Astrocyte (in vitro differentiated cells and primary cell): ENCODE measurements at places on chromosomes 3 and 15.

DNA sequence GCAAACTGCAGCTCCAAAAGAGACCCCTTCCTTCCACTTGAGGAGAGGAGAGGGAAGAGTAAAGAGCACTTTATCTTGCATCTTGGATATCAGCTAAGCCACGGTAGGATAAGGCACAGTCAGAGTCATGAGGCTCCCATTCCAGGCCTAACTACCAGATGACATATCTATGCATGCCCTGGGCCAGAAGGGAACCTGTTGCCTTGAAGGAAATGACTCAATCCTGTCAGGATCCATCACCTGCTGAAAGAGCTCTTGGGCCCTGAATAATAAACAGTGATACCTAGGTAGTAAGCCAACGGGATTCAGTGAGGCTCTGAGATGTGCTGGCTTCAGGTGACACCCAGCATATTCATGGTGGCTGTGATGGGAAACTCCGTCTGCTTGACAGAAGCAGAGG lies 118.5 kb upstream of the EPHA3 start:
- no peak for DNase-seq

GRCh38 chr3:86563400-86563970 lies 427.5 kb downstream of the VGLL3 start:
- peak; percentile 37 for DNase-seq

- peak; percentile 35 for DNase-seq
These were observed 6.8 kb upstream of the ADPGK start for GRCh38 chr15:72790302-72790910.

DNA sequence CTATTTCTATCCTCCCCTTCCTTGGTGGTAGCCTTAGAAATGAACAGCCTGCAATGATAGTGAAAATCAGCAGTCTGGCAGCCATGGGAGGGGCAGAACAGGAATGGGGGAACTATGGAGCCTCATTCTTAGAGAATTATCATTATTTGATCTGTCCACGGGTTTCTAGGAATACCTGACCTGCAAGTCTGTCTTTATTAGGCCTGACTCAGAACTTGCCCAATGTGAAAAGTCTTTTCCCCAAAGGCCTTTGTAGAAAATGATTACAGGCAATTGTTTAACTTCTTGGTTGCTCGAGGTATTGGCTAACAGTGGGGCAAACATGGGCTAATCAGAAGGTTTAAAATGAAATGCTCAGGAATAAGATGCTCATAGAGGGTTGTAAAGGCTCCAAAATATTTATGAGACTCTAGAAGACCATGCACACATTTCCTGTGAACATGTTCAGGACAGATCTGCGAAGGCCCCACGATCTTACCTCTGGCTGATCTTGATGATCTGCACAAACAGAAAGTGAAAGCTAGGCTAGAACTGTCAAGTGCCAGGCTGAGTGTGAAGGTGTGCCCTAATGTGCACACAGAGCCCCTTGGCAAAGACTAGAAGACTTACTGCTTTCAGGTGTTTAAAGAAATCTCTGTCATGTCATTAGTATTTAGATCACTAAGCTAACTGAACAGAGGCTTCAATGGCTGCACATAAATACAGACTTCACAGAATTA lies 39.6 kb upstream of the LAMP3 start:
- no peak for DNase-seq

DNA sequence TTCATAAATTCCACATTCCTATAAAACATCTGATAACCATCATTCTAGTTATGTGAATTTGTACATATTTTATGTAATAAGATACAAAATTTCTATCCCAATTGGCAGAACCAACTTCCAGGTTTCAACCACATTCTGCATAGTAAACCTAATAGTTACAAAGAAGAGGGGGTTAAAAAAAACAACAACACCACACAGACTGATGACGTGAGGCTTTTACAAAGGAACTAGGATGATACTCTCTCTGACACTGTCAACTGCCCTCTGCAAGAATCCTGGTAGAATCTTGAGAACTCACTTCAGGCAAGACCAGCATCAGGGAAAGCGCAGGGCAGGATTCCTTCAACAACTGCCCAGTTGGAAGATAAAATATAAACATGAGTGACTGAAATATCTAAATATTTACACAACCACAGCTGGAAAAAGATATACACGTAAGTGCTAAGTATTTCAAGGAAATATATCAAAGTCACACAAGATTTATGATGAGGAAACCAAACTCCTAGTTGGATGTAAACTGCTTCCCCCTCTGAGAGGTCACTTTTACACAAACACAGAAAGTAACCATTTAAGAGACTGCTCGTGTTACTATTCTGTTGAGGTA lies 816.4 kb downstream of the ROBO1 start:
- peak; percentile 26 for DNase-seq

- no peak for DNase-seq
These were observed 55.0 kb downstream of the GLB1 start for GRCh38 chr3:33041909-33042308.

DNA sequence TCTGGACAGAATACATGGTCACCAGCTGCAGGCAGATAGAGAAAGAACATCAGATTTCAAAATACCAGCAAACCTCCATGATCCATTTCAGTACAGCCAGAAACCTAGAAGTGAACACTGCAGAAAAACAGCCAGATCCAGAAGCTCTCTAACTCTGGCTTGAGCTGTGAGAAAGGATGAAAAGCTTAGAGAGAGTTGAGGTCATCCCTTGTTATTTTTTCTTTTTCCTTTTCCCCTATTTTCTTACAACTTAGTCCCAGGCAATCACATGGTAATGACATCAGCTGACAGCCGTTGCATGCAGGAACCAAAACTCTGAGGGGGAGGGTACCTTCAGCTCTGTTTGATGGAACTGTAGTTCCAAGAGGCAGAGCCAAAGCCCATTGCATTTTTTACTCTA lies 113.2 kb downstream of the TCF12 start:
- DNase-seq = peak; percentile 49

DNA sequence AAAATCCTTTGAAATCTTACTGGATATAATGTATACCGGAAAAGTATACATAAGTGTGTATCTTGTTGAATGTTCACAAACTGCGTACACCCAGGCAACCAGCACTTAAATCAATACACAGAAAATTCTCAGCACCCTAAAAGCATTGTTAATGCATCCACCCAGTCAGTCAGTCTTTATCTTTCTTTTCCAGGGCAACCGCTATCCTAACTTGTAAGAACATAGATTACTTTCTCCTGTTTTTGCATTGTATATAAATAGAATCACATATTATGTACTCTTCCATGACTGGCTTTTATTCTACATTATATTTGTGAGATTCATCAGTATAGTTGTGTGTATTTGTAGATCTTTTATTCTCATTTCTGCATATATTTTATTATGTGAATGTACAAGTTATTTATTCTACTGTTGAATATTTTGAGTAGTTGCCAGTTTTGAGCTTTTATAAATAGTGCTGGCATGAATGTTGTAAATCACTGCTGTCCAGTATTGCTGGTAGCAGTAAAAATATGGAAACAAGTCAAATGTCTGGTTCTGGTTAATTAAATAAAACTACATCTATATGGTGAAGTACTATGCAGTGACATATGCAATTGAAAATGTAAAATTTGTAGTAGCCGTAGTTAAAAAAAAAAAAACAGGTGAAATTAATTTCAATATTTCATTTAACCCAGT lies 62.1 kb downstream of the PDCD6IP start:
- DNase-seq = no peak

DNA sequence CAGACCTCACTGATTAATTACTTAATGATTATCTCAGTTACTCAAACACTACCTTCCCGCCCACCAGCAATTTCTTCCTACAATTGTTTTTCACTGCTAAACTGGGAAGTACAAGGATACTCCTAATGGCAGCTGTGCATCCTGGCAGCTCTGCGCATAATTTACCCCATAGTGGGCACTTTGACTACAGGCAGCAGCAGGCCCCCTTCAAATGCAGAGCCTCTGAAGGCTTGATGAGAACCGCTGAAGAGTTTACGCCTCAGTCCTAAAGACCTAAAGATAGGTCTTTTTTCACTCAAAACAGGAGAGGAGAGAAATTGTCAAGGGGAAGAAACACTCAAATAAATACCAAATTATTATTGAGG lies 10.7 kb downstream of the CCDC32 start:
- no peak for DNase-seq

DNA sequence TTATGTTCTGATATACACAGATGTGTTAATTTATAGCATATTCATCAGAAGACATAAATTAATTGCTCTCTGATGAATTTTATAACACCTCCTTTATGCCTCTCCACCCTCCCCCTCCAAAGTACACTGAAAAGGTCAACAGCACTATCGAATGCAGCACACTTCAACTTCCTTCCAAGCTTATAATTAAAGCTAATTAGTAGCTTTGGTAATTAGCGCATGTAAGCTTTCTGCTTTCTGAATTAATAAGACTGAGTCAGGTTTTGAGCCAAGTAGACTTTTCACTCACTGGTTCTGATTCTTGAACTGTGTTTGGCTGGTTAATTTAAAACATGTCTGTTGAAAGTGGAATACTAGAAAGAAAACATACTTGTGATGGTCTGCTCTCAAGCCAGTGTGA lies 760.8 kb upstream of the CFAP20DC start:
- no peak for DNase-seq

DNA sequence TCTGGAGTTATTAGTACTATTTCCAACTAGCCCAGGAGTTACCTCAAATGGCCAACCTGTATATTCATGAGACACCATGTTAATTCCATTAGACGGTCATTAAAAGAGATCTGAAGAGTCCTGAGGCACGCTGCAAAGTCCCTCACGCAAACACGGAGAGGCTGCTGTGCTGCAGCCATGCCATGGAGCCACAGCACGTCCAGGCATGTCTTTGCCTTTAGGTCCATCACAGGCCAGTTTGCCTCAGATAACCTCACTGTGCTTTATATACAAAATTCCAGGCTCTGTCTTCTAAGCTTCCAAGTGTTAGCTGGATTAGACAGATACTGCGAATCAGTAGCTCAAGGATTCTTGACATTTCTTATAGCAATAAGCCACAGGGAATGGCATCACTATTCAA lies 9.8 kb upstream of the PLAAT1 start:
- DNase-seq = no peak

DNA sequence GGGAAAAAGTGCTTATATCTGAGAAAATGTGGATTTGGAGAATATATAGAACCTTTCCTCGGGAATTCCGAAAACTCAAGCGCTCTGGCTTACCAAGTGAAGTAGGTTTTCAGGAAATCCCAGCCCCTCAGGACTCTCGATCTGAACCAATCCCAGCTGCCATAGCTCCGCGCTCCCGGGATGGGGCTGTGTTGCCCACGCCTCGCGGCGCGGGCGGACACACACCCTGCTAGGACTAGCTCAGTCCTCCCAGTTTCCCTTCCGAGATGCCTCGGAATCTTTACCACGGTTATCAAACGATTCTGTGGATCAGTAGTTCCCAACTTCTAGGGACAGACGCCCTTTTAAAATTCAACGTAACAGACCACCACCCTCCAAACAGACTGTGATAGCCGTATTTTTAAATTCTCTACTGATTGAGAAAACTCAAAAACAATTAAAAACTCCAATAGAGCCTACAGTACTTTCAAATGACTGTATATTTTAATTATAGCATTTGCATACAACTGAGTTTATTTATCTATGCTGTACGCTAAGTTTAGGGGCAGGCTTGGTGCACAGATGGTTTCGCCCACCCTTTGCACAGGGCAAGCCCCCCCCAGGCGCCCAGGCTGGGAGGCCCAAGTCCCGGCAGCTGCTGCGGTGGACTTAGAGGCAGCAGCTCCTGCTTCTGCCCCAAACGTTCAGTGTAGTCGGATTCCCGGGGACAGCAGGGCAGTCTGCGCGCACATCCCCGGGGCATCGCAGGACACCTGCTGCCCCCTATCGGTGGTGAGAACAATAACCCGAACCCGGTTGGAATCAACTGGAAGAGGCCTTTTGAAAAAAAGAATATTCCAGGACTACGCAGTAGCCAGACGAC lies 52.3 kb downstream of the CCDC54 start:
- peak; percentile 75 for DNase-seq

GRCh38 chr15:32849769-32850668 lies 132.2 kb downstream of the GREM1 start:
- peak; percentile 99 for DNase-seq

- DNase-seq = no peak
These were observed 12.8 kb downstream of the PYDC2 start for GRCh38 chr3:191473661-191474198.

GRCh38 chr15:69914960-69915359 lies 182.8 kb downstream of the TLE3 start:
- no peak for DNase-seq

- peak; percentile 52 for DNase-seq
These were observed 987.9 kb downstream of the NTRK3 start for GRCh38 chr15:87268675-87269074.

- DNase-seq = peak; percentile 82
These were observed 68.9 kb downstream of the SMAD3 start for GRCh38 chr15:67134067-67134838.

DNA sequence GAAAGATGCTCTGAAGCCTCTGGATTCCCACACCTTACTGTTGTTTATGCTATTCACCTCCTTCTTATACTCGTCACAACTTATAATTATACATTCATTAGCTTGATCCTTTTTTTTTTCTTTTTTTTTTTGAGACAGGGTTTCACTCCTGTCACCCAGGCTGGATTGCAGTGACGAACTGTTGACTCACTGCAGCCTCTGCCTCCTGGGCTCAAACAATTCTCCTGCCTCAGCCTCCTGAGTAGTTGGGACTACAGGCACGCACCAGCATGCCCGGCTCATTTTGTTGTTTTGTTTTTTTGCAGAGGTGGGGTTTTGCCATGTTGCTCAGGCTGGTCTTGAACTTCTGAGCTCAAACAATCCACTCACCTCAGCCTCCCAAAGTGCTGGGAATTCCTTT lies 143.6 kb downstream of the PLCL2 start:
- DNase-seq = no peak

DNA sequence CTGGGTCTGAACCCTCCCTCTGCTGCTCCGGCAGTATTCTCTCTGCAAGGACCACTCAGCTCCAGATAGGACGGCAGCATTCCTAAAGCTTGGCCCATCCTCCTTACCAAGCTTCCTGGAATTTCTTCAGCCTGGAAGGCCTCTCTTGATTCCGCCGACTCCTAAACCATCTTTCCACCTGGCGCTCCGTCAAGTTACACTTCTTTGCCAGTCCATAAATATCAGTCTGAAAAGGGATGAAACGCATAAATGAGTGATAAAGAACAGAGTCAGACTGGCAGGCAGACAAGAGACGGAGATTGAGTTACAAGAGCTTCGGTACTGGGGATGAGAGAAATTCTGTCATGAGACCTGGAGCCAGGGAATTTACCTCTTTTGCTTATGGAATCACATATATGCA lies 44.3 kb downstream of the CERS3 start:
- no peak for DNase-seq

- DNase-seq = no peak
These were observed 3.1 kb downstream of the APBA2 start for GRCh38 chr15:28888900-28889299.

- no peak for DNase-seq
These were observed 84.2 kb upstream of the SLC4A7 start for GRCh38 chr3:27568393-27568792.

GRCh38 chr3:126897943-126898342 lies 85.0 kb upstream of the PLXNA1 start:
- DNase-seq = no peak

GRCh38 chr3:129432671-129433070 lies 4.2 kb upstream of the EFCAB12 start:
- no peak for DNase-seq

DNA sequence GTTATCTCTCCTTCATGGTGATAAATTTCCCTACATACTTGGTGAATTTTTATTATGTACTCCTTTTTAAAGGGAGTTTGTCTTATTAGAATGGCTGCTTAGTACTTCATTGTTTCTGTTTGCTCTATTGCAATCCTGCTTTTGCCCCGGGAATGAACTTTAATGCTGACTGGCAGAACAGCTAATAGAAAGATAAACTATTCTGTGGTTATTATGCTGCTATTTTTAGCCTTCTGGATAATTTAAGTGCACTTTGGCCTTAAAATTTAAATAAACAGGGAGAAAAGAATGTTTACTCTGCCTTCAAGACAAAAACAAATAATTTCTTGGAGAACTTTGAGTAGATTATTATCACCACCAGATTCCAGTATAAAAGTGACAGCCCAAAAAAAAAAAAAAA lies 413.8 kb upstream of the CCDC54 start:
- peak; percentile 65 for DNase-seq
